ENCODE measurements at places on chromosomes 2 and 18.

DNA sequence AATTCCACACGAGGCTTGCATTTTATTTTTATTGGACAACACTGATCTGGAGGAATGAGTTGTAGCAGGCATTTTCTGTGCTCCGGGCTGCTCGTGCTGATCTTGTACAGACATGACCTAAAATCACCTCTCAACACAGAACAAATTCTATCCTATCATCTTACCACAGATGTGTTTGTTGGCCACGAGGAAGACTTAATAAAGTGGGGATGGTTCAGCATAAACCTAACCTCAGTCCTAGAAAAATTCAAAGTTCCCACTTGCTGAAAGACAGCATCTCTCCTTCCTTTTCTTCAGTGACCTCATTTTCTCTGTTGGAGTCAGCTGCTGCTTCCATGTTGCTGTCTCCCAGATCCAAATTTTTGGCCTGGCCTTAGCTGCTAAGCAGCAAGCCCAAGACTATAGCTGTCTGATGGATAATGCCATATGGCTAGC lies 45.3 kb downstream of the RBKS start:
- no peak for DNase-seq

DNA sequence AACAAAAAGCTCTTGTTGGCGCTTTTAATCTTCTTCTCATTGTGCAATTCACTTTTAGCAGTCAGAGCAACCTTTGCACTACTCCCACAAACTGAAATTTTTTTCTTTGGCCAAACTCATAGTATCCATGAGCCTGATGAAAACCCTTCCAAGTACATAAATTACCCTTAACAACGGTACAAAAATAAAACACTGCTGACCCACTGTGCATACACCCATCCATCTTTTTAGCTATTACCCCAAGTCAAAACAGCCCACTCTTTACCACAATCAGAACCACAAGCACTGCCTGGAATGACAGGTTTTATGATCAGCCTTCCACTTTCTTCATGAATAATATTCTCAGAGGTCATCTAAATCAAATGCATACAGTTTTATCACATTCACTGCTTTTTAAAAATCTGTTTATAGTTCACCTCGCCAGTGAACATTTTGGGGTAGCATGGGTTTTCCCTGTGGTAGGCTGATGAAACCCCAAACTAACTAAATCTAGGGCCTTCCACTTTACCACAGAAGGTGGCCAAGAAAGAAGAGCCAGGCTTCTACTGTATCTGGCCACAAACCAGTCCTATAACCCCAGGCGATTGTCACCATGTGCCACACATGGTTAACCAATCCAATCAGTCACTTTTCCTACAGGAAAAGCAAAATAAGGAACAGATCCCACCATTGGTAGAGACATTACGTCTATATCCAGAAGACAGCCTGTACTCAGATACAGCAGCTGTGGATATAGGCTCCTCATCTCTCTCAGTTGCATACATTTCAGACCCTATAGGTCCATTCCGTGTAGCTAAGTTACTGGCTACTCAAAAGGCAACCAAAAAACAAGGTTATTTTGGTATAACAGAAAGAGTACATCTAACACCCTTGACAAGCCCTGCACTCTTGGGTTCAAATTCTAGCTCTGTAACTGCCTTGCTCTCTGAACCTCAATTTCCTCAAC lies 171.3 kb downstream of the THADA start:
- peak; percentile 71 for DNase-seq

DNA sequence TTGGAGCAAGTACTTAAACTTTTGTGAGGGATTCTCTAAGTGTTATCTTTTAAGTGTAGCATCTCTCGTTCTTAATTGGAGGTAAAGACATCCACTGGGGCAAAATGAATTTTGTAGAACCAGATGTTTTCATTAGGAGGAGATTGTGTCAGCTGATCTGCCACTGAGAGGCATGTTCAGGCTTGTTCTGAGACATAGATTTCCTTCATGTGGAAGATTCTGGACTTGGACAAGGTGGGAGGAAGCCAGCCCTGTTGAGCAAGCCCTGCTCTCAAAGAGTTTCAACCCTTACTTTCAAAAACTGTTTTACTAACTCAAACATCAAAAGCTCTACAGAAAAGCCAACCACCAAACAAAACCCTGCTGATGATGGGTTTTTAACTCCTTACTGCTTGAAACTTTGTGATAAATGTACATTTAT lies 6.5 kb downstream of the MAP4K4 start:
- peak; percentile 26 for DNase-seq

- peak; percentile 99 for DNase-seq
These were observed 79.2 kb downstream of the LAMA1 start for GRCh38 chr18:7038330-7038851.

DNA sequence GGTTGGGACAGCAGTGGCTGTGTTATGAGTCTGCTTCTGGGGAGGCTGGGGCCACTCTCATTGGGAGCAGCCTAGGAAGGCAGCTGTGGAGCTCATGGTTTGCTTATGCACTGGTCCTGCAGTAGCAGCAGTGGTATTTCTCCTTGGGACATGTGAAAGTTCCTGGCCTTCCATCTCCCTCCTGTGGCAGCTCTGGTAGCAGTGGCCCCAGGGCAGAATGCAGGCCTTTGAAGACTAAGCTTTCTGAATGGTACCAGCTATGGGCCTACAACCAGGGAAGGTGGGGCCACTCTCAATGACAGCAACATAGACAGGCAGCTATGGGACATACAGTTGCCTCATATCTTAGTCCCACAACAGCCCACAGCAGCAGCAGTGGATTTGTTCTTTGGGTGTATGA lies 117.3 kb upstream of the VWC2L start:
- DNase-seq, result no peak

- DNase-seq, result no peak
These were observed 22.5 kb upstream of the DNAJC27 start for GRCh38 chr2:24994146-24994724.

- DNase-seq, result peak; percentile 9
These were observed 321.5 kb downstream of the XIRP2 start for GRCh38 chr2:167209784-167210183.

DNA sequence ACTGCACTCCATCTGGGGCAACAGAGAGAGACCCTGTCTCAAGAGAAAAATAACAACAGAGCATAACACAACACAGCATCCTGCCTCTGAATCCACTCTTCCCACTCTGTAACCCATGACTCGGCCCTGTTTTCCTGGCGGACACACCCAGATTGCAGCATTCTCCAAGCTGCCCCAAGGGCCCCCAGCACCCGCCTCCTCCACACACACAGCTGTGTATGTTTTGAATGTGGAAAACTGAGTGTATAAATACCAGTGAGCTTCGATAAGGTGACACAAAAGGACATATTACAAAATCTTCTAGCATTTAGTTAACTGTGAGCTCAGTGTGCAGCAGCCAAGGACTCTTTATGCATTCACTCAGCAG lies 13.0 kb downstream of the IMPA2 start:
- peak; percentile 64 for DNase-seq

- DNase-seq, result no peak
These were observed 58.0 kb upstream of the SMAD7 start for GRCh38 chr18:49008716-49009115.

GRCh38 chr2:157444641-157445040 lies 752 bp upstream of the CYTIP start:
- no peak for DNase-seq

GRCh38 chr2:194739217-194739616 lies 917.8 kb upstream of the SLC39A10 start:
- DNase-seq, result no peak

GRCh38 chr2:232779465-232779864 lies 3.1 kb upstream of the KCNJ13 start:
- DNase-seq, result no peak

DNA sequence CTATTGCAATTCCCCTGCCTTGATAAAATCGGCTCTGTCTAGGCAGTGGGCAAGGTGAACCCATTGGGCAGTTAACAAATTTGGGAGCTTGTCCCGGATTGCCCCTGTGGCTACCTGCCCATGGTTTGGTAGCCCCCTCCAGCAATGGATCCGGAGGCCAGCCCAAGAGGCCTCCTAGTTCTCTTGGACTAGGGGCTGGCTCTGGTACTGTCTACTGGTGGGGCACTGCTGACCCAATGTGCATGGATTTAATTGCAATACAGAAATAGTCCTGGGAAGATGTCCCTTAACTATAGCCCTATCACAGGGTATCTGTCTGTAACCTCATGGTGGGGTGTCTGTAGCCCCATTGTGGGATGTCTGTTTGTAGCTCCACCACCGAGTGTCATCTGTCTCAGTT lies 37.5 kb upstream of the SH3RF3 start:
- DNase-seq, result no peak

DNA sequence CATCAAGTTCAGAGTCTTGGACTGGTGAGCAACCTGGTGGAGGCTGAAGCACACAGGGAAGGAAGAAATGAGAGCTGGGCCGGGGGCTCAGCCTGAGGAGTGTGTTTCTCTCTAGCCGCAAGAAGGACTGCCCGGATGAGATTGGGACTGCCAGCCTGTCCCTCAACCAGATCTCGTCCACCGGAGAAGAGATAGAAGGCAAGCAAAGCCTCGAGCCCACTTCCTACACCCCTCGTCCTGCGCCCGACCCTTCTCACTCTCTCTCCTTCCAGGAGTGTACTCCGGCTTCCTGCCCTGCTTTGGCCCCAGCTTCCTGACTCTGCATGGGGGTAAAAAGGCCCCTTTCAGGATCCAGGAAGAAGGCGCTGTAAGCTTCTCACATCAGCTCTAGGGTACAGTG lies 26.2 kb downstream of the FER1L5 start:
- DNase-seq, result no peak

DNA sequence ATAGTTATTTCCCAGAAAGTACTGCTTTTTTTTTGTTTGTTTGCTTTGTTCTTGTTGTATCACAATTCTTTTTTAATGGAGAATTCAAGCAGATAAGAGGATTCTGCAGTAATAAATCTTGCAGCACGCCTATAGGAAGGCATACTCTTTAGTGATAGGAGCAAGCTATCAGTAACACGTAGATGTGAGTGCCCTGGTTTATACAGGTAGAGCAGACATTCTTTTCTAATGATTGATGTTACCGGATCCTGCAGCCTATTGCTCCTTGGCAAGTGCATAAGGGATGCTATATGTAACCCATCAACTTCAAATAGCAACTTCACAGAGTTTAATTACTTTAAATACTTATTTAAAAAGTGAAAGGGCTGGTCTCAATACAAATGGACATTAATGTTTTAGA lies 834.2 kb upstream of the GCFC2 start:
- DNase-seq, result no peak

GRCh38 chr2:143420313-143420712 lies 291.1 kb downstream of the ARHGAP15 start:
- DNase-seq, result no peak

DNA sequence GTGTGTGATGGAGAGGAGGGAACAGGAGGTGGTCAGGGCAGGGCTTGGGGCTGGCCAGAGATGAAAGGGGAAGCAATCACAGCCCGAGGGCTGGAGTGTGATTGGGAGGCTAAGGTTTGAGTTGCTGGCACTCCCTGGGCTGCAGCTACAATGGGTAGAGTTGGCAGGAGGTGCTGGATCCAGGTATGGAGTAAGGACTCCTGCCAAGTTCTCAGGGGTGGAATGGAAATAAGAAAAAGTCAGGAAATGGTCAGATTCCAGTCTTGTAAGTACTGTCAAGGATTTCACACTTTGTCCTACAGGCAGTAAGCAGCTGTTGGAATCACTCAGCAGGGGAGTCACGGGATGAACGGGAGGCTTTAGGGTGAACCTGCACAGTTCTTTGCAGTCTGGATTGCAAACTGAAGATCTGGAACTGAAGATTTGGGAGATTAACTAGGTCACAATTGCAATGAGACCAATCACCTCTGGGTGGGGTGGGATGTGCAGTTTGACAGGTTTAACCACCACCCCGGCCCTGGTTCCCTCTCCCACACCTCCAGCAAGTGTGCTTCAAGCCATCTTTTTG lies 10.9 kb upstream of the INPP5D start:
- DNase-seq, result peak; percentile 54

DNA sequence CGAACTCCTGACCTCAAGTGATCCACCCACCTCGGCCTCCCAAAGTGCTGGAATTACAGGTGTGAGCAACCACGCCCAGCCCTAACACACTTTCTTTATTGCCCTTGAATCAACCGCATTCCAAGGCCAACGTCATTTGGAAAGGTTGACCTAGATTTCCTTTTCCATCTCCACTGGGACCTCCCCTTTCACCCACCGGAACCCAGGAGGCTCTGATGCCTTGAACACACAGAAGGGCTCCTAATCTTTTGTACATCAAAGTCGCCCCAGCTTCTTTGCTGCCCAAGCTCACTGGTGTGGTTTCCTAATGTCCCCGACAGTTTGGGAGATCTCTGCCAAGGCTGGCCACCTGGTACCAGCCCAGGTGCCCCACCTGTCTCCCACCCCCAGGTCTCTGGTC lies 46.2 kb upstream of the CAB39 start:
- no peak for DNase-seq
